ENCODE measurements at places on chromosomes 1 and 21. TPM values are rescaled to one million over a fixed set of nuclear protein-coding genes. Genes with fewer than 3 reads are reported as not detected.

Gene TTC39A
- total RNA-seq, result 18.8 TPM

GRCh38 chr1:205247130-205247921, 19.6 kb downstream of the TMCC2 start:
- peaks cover 44% of the 10 kb centered on the region for H3K27me3 ChIP-seq
- H3K27ac ChIP-seq, result no peak overlapping the region
- no peak for DNase-seq
- H3K36me3 ChIP-seq, result no peaks in the 10 kb centered on the region
- no peaks in the 10 kb centered on the region for H3K4me1 ChIP-seq

DNA sequence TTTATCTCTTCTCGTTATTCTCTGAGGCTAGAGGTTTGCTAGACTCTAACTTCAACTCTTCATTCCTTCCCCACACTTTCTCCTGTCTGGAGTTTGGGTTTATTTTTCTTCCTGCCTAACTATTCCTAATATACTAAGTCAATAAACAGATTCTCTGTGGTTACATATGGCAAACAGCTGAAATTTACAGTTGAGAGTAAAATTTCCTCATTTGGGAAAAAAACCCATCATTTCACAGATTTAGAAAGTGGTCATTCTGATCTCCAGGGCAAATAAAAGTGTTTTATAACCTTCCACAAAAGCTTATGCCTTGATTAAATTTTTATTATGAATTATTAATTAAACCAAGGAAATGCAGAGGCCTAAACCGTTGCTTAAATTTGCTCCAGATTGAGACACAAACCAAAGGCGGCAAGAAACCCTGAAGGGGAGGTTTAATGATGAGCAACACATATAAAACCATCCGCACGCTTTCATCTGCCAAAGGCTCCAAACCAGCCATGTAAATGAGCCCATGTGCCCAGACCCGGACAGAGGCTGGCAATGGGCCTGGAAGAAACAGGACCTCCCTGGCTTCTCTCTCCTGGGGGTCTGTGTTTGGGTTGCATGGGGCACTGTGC, 201.7 kb upstream of the LMO4 start:
- no peaks in the 10 kb centered on the region for H3K27me3 ChIP-seq
- H3K4me1 ChIP-seq, result no peaks in the 10 kb centered on the region
- no peak for DNase-seq
- H3K4me3 ChIP-seq, result no peak overlapping the region
- no peak overlapping the region for H3K27ac ChIP-seq
- peaks cover 4% of the 10 kb centered on the region for H3K36me3 ChIP-seq

- H3K36me3 ChIP-seq, result peaks cover 26% of the 10 kb centered on the region
- H3K4me3 ChIP-seq, result no peak overlapping the region
- H3K27me3 ChIP-seq, result no peaks in the 10 kb centered on the region
- peaks cover 26% of the 10 kb centered on the region for H3K4me1 ChIP-seq
- peak overlapping the region; percentile 5 for H3K27ac ChIP-seq
Measured at GRCh38 chr1:212794561-212795014, 2.9 kb downstream of the TATDN3 start.

- no peak overlapping the region for H3K4me3 ChIP-seq
- DNase-seq, result no peak
- H3K4me1 ChIP-seq, result peaks cover 14% of the 10 kb centered on the region
- no peaks in the 10 kb centered on the region for H3K27me3 ChIP-seq
Measured at GRCh38 chr1:27585684-27586083, 18.3 kb downstream of the AHDC1 start.

GRCh38 chr1:1340185-1340584, 9.0 kb downstream of the DVL1 start:
- H3K27ac ChIP-seq, result no peak overlapping the region
- no peaks in the 10 kb centered on the region for H3K27me3 ChIP-seq
- no peak overlapping the region for H3K4me3 ChIP-seq
- DNase-seq, result no peak

GRCh38 chr1:4974981-4975685, 320.7 kb downstream of the AJAP1 start:
- H3K36me3 ChIP-seq, result no peaks in the 10 kb centered on the region
- H3K4me1 ChIP-seq, result no peaks in the 10 kb centered on the region
- no peak overlapping the region for H3K4me3 ChIP-seq
- no peak for DNase-seq

Gene GCSAML
- not detected for total RNA-seq

Gene ARHGAP29
- 62.6 TPM for total RNA-seq

- no peaks in the 10 kb centered on the region for H3K27me3 ChIP-seq
- peaks cover 54% of the 10 kb centered on the region for H3K36me3 ChIP-seq
- DNase-seq, result no peak
- no peak overlapping the region for H3K27ac ChIP-seq
- H3K4me1 ChIP-seq, result peaks cover 4% of the 10 kb centered on the region
Measured at GRCh38 chr1:1337793-1338147, 6.7 kb downstream of the TAS1R3 start.

Gene MAP3K21
- total RNA-seq, result 33.6 TPM

- DNase-seq, result no peak
- no peak overlapping the region for H3K4me3 ChIP-seq
- H3K36me3 ChIP-seq, result peaks cover 5% of the 10 kb centered on the region
- H3K27me3 ChIP-seq, result no peaks in the 10 kb centered on the region
- H3K27ac ChIP-seq, result no peak overlapping the region
Measured at GRCh38 chr1:93200086-93200620, 19.6 kb downstream of the CCDC18 start.

Gene COA6
- total RNA-seq, result 41.1 TPM

- H3K4me3 ChIP-seq, result no peak overlapping the region
- DNase-seq, result no peak
- H3K27ac ChIP-seq, result no peak overlapping the region
- peaks cover 12% of the 10 kb centered on the region for H3K4me1 ChIP-seq
Measured at GRCh38 chr1:112997781-112998180, 41.8 kb upstream of the SLC16A1 start.

Gene SLAMF9
- total RNA-seq, result not detected

Gene PPIAL4G
- not detected for total RNA-seq

- no peaks in the 10 kb centered on the region for H3K27me3 ChIP-seq
- DNase-seq, result no peak
- H3K4me1 ChIP-seq, result no peaks in the 10 kb centered on the region
Measured at GRCh38 chr1:196684476-196684875, 32.6 kb downstream of the CFH start.

- no peak overlapping the region for H3K27ac ChIP-seq
- H3K4me3 ChIP-seq, result no peak overlapping the region
Measured at GRCh38 chr1:101203820-101204540, 32.8 kb upstream of the S1PR1 start.

DNA sequence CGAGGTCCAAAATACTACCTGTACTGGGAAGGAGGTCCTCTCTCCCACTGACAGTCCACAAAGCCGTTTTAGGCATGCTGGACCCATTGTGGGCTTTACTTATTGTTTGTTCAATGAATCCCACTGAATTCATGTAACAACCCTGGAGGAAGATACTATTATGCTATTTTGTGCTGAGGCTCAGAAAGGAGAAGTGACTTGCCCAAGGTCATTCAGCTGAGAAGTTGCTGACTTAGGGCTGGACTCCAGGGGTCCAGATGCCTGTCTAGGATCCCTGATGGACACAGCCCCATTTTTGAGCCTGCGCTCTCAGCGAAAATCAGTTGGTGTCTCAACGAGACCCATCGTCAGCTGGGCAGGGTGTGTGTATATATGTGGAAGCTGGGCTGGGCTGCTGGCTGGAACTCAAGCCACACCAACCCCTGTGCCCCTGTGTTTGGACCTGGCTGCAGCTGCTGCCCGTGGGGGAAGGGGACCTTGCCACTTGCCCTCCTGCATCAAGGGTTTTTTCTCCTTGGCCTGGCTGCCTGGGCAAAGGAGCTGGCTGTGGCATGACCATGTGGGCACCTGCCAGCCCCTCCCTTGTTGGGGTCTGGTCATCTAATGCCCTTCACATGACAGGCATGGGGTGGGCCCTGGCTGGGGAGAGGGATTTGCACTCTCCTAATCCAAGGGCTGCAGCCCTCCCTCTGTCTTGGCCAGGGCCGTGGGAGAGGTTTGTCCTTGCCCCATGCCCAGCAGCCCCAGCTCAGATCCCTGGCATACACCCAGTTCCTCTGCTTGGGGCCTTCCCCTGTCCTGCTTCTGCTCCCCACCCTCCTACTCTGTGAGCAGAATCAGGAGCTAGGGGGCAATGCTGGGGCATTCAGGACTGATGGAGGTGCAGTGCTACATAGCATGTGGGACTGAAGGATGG, 15.0 kb downstream of the KCNQ4 start:
- H3K36me3 ChIP-seq, result no peaks in the 10 kb centered on the region
- DNase-seq, result no peak
- H3K27ac ChIP-seq, result no peak overlapping the region
- no peak overlapping the region for H3K4me3 ChIP-seq

GRCh38 chr1:41535276-41535675, 50.8 kb upstream of the EDN2 start:
- H3K4me1 ChIP-seq, result no peaks in the 10 kb centered on the region
- H3K36me3 ChIP-seq, result no peaks in the 10 kb centered on the region
- no peak for DNase-seq
- peaks cover 47% of the 10 kb centered on the region for H3K27me3 ChIP-seq

GRCh38 chr1:247358920-247359319, 27.3 kb upstream of the ZNF496 start:
- no peaks in the 10 kb centered on the region for H3K27me3 ChIP-seq
- no peak overlapping the region for H3K27ac ChIP-seq
- no peaks in the 10 kb centered on the region for H3K36me3 ChIP-seq
- no peak for DNase-seq
- no peak overlapping the region for H3K4me3 ChIP-seq

Gene C8B
- total RNA-seq, result not detected

DNA sequence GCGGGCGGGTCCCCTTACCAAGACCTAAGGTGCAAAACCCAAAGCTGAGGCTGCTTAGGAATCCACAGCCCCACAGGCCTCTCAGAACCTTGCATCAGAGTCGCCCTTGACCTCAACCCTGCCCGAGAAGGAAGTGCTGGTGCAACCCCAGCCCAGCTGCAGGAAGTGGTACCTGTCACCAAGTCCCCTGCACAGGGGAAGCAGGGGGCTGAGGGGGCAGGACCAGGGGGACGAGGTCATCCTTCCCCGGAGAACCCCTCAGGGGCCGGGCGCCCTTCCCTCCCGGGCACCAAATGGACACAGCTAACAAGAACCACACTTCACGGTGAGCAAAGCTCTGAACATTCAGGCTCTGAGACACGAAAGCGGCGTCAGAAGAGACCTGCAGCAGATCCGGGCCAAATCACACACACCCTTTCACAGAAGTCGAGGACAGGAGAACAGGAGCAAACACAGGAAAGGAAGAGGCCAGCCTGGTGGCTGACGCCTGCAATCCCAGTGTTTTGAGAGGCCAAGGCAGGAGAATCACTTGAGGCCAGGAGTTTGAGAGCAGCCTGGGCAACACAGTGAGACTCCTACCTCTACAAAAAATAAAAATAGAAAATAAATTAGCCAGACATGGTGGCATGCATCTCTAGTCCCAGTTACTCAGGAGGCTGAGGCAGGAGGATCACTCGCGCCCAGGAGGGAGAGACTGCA, 6.4 kb downstream of the ITGB2 start:
- H3K4me1 ChIP-seq, result peaks cover 17% of the 10 kb centered on the region
- peaks cover 9% of the 10 kb centered on the region for H3K36me3 ChIP-seq
- peaks cover 6% of the 10 kb centered on the region for H3K27me3 ChIP-seq
- H3K27ac ChIP-seq, result no peak overlapping the region

Gene AADACL3
- not detected for total RNA-seq

Gene KRTAP12-1
- total RNA-seq, result not detected

- H3K27me3 ChIP-seq, result peaks cover 66% of the 10 kb centered on the region
- no peak for DNase-seq
- no peak overlapping the region for H3K27ac ChIP-seq
Measured at GRCh38 chr1:44519035-44519676, 114.1 kb downstream of the RNF220 start.

Gene SYPL2
- total RNA-seq, result not detected

Gene MPL
- 0.73 TPM for total RNA-seq

- peak overlapping the region; percentile 54 for H3K27ac ChIP-seq
- H3K27me3 ChIP-seq, result no peaks in the 10 kb centered on the region
- H3K36me3 ChIP-seq, result no peaks in the 10 kb centered on the region
- DNase-seq, result no peak
- no peak overlapping the region for H3K4me3 ChIP-seq
- peaks cover 15% of the 10 kb centered on the region for H3K4me1 ChIP-seq
Measured at GRCh38 chr1:64100791-64101190, 102.6 kb upstream of the UBE2U start.
